ENCODE measurements at places on chromosomes 7 and 10. TPM values are rescaled to one million over a fixed set of nuclear protein-coding genes. Genes with fewer than 3 reads are reported as not detected.
A peak's percentile ranks its signal among the peaks of the same experiment; 100 is the strongest.

DNA sequence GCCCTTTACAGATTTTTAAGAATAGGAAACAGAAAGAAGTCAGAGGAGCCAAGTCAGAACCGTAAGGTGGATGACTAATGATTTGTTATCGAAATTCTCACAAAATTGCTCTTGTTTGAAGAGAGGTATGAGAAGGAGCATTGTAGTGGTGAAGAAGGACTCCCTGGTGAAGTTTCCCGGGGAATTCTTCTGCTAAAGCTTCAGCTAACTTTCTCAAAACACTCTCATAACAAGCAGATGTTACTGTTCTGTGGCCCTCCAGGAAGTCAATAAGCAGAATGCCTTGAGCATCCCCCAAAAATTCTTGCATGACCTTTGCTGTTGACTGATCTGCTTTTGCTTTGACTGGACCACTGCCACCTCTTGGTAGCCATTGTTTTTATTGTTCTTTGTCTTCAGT, 152.9 kb downstream of the HGF start:
- H3K27me3 ChIP-seq, result no peaks in the 10 kb centered on the region
- no peak overlapping the region for H3K27ac ChIP-seq
- H3K4me1 ChIP-seq, result peaks cover 4% of the 10 kb centered on the region
- DNase-seq, result no peak
- no peaks in the 10 kb centered on the region for H3K36me3 ChIP-seq

GRCh38 chr7:159218170-159218569, 73.5 kb upstream of the VIPR2 start:
- H3K27me3 ChIP-seq, result no peaks in the 10 kb centered on the region
- H3K4me3 ChIP-seq, result no peak overlapping the region
- no peaks in the 10 kb centered on the region for H3K4me1 ChIP-seq
- DNase-seq, result no peak

GRCh38 chr7:74495112-74496086, 41.7 kb downstream of the GTF2IRD1 start:
- DNase-seq, result no peak
- H3K27me3 ChIP-seq, result no peaks in the 10 kb centered on the region
- no peaks in the 10 kb centered on the region for H3K4me1 ChIP-seq
- H3K4me3 ChIP-seq, result no peak overlapping the region
- no peaks in the 10 kb centered on the region for H3K36me3 ChIP-seq

- peaks cover 65% of the 10 kb centered on the region for H3K36me3 ChIP-seq
- no peaks in the 10 kb centered on the region for H3K4me1 ChIP-seq
- H3K4me3 ChIP-seq, result no peak overlapping the region
- no peak overlapping the region for H3K27ac ChIP-seq
Measured at GRCh38 chr7:6653071-6654003, 16.2 kb downstream of the ZNF316 start.

- H3K4me1 ChIP-seq, result peaks cover 3% of the 10 kb centered on the region
- peak; percentile 37 for DNase-seq
- no peaks in the 10 kb centered on the region for H3K36me3 ChIP-seq
- no peak overlapping the region for H3K27ac ChIP-seq
- H3K4me3 ChIP-seq, result no peak overlapping the region
Measured at GRCh38 chr10:43942096-43942850, 293.6 kb upstream of the ZNF32 start.

GRCh38 chr10:88129013-88129412, 265.6 kb downstream of the PTEN start:
- no peaks in the 10 kb centered on the region for H3K4me1 ChIP-seq
- no peaks in the 10 kb centered on the region for H3K27me3 ChIP-seq
- no peaks in the 10 kb centered on the region for H3K36me3 ChIP-seq
- no peak overlapping the region for H3K4me3 ChIP-seq
- no peak for DNase-seq

DNA sequence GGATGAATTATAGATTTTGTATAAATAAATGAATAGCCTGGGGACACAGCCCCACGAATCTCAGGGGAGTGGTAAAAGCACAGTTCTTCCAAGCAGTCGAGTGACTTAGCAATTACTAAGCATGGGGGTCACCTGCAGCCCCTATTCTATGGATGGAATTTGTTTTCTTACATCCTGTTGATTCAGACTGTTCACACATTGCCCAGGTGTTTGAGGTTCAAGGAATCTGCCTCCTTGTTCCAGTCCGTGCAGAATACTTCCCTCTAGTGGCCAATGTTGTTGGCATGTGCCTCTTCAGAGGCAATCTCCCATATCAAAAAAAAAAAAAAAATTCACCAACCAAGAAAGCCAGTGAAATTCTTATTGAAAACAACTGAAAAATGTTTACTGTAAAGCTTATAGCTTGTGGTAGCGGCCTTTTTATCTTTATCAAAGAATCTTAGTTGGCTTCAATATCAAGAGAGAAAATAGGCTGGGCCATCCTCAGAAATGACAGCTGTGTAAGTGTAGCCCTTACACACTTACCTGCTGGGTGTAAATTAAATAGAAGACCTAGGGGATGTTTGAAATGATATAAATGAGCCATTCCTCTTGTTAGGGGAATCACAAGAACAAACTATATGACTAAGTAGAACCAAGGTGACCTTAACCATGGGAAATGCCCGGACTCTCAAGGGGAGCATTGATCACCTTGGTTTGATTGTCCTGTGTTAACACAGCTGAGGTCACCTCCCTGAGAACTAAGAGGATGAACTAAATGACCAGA, 7.8 kb downstream of the LIPM start:
- no peaks in the 10 kb centered on the region for H3K27me3 ChIP-seq
- DNase-seq, result no peak
- H3K36me3 ChIP-seq, result no peaks in the 10 kb centered on the region
- no peak overlapping the region for H3K27ac ChIP-seq

DNA sequence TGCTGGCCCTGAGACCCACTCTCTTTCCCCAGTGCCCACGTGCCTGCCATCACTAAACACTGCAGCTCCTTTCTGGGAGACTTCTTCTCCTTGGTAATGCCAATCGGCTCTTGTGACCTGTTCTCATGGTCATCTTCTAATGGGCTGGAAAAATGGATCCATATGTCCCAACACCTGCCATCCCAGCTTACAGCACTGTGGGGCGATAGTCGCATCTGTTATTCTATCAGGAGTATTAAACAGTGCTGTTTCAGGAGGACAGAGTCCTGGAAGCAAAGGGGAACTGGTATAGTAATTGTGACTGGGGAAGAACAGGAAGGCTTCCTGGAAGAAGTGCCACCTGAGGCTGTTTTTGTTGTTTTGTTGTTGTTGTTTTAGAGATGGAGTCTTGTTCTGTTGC, 411.2 kb downstream of the GLRX3 start:
- no peak for DNase-seq
- H3K27ac ChIP-seq, result no peak overlapping the region
- H3K27me3 ChIP-seq, result no peaks in the 10 kb centered on the region

DNA sequence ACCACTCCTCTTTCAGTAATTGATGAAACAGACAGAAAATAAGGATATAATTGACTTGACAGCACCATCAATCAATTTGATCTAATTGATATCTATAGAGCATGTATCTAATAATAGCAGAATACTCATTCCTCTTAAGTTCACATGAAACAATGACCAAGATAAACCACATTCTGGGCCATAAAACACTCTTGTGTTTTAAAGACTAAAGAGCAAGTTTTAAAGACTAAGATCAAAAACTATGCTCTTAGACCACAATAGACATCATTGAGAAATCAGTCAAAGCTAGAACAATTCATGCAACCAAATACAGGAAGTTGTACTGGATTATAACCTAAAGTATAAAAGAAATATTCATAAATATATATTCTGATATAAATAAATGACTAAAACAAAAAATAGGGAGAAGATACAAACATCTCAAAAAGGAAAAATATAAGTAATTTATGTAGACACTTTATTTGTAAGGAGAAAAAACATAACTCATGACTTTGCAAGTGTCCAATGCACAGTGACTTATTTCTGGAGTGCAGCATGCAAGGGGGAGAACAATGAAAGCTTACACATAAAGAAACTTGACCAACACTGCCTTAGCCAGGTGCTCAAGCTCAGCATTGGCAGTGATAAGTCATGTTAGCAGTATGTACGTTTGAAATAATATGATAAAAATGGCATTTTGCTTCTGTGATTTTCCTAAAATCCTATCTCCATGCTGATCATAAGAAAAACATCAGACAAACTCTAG, 312.7 kb upstream of the IGFBP3 start:
- no peaks in the 10 kb centered on the region for H3K4me1 ChIP-seq
- no peak for DNase-seq
- H3K4me3 ChIP-seq, result no peak overlapping the region

DNA sequence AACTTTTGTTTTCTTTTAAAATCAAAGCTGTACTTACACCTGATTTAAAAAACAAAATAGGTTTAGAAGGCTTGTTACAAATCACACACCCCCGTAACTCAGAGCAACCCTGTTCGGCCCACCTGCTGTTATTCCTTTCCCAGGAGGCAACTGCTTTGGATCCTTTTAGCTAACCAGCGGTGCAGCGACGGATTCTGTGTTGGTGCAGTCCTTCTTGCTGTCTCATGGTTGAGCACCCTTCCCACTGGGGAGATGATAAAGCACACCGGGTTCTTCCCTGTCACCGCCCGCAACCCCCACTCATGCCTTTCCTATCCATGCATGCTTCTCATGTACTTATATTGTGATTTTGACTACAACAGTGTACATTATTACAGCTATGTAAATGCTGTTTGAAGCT, 24.8 kb upstream of the MKI67 start:
- H3K27me3 ChIP-seq, result no peaks in the 10 kb centered on the region
- DNase-seq, result no peak
- H3K4me3 ChIP-seq, result no peak overlapping the region
- no peaks in the 10 kb centered on the region for H3K36me3 ChIP-seq

The TAF3 gene
- total RNA-seq, result 8.5 TPM

- H3K4me1 ChIP-seq, result no peaks in the 10 kb centered on the region
- no peaks in the 10 kb centered on the region for H3K27me3 ChIP-seq
- no peak for DNase-seq
- H3K27ac ChIP-seq, result no peak overlapping the region
- no peaks in the 10 kb centered on the region for H3K36me3 ChIP-seq
Measured at GRCh38 chr7:111785076-111785475, 222.8 kb upstream of the IMMP2L start.

- no peak overlapping the region for H3K27ac ChIP-seq
- no peaks in the 10 kb centered on the region for H3K36me3 ChIP-seq
- H3K4me1 ChIP-seq, result no peaks in the 10 kb centered on the region
- no peaks in the 10 kb centered on the region for H3K27me3 ChIP-seq
- H3K4me3 ChIP-seq, result no peak overlapping the region
Measured at GRCh38 chr7:158832994-158833393, 3.7 kb upstream of the ESYT2 start.

- H3K4me3 ChIP-seq, result no peak overlapping the region
- DNase-seq, result no peak
- no peaks in the 10 kb centered on the region for H3K27me3 ChIP-seq
- H3K4me1 ChIP-seq, result no peaks in the 10 kb centered on the region
- no peak overlapping the region for H3K27ac ChIP-seq
Measured at GRCh38 chr10:18294633-18295032, 154.4 kb downstream of the CACNB2 start.

The TET1 gene
- 3.9 TPM for total RNA-seq

GRCh38 chr10:6114299-6114698, 25.5 kb downstream of the RBM17 start:
- no peaks in the 10 kb centered on the region for H3K27me3 ChIP-seq
- DNase-seq, result no peak

The AKR1D1 gene
- not detected for total RNA-seq

- H3K27me3 ChIP-seq, result no peaks in the 10 kb centered on the region
- no peak overlapping the region for H3K27ac ChIP-seq
- DNase-seq, result no peak
- no peaks in the 10 kb centered on the region for H3K4me1 ChIP-seq
- no peaks in the 10 kb centered on the region for H3K36me3 ChIP-seq
- H3K4me3 ChIP-seq, result no peak overlapping the region
Measured at GRCh38 chr10:19041171-19041570, 7.4 kb upstream of the MALRD1 start.

- H3K4me3 ChIP-seq, result peak overlapping the region; percentile 11
- H3K36me3 ChIP-seq, result no peaks in the 10 kb centered on the region
- no peak for DNase-seq
- H3K4me1 ChIP-seq, result peaks cover 37% of the 10 kb centered on the region
- H3K27me3 ChIP-seq, result no peaks in the 10 kb centered on the region
Measured at GRCh38 chr10:74924251-74924963, 98.0 kb downstream of the KAT6B start.

GRCh38 chr7:30557245-30557644, 37.4 kb upstream of the GARS1 start:
- no peak for DNase-seq
- no peak overlapping the region for H3K4me3 ChIP-seq
- no peaks in the 10 kb centered on the region for H3K27me3 ChIP-seq
- H3K36me3 ChIP-seq, result peaks cover 18% of the 10 kb centered on the region

The SPDYE6 gene
- not detected for total RNA-seq

The LAMB4 gene
- total RNA-seq, result not detected
